ENCODE measurements at places on chromosomes 12 and 14.

DNA sequence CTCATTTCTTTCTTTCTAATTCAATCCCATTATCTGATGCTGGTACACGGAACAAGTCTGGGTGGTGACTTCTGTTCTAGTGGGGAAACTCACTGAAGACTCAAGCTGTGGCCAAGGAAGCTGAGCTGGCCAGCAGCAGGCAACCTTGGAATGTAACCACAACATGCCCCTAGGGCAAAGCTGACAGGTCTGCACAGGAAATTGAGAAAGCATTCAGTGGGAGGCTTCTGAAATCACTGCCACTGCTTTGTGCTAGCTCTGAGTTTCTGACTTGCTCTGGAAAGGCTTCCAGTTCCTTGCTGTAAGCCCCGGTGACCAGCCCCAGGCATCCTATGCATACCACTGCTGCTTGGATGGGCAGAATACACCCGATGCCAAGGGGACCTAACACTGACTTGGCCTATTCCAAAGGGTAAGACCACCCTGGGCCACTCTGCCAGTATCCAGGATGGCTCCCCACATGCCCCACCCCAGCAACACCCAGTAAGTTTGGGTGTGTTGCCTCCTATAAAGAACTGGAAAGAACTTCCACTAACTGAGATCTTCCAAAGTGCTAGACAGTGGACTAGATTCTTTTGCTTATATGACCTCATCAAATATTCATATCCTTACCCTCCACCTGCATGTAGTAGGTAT is 84.5 kb upstream of the CDKN3 start:
- DNase-seq, result no peak

GRCh38 chr12:42140901-42141300 is 3.8 kb downstream of the GXYLT1 start:
- DNase-seq, result no peak

GRCh38 chr12:64824500-64825142 is at the start of gene TBC1D30:
TBC1D30 (plus strand) TSS chr12:64824647; CDS start chr12:64824880, 233 bp downstream.
- DNase-seq, result no peak

DNA sequence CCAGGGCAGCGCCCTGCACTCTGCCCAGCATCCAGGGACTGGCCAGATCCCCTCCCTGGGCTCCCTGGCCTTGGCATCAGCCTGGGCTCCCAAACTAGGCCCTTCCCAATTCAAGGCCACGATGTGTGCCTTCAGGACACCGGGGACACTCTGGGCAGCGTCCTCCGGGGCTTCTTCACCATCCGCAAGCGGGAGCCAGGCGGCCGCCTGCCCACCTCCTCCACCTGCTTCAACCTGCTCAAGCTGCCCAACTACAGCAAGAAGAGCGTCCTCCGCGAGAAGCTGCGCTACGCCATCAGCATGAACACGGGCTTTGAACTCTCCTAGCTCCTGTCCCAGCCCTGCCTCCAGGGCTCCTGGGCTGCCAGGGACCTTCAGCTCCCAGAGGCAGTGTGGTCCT is 38.8 kb downstream of the MMAB start:
- DNase-seq, result no peak

- DNase-seq, result no peak
Observed at GRCh38 chr12:82835217-82835616, 148.5 kb downstream of the TMTC2 start.

Measured in activated CD4-positive, alpha-beta T cell treated with anti-CD3 and anti-CD28 coated beads for 1 hour (primary cell).